Activated T-cell treated with anti-CD3 and anti-CD28 coated beads, Interleukin-2, amount 50 U/mL, for 24 hours (primary cell): ENCODE measurements at places on chromosomes 6 and 20.

- H3K27me3 ChIP-seq = no peaks in the 10 kb centered on the region
- H3K36me3 ChIP-seq = peaks cover 50% of the 10 kb centered on the region
- no peak overlapping the region for H3K27ac ChIP-seq
- H3K4me3 ChIP-seq = no peak overlapping the region
Measured at GRCh38 chr20:10427060-10427692, 6.8 kb downstream of the MKKS start.

- H3K27me3 ChIP-seq = peaks cover 32% of the 10 kb centered on the region
- no peak overlapping the region for H3K27ac ChIP-seq
- H3K4me3 ChIP-seq = no peak overlapping the region
- no peaks in the 10 kb centered on the region for H3K4me1 ChIP-seq
Measured at GRCh38 chr6:131754715-131755567, 44.1 kb upstream of the CTAGE9 start.

GRCh38 chr6:142372348-142372747 is 70.5 kb downstream of the ADGRG6 start:
- no peak for DNase-seq
- H3K27me3 ChIP-seq = peaks cover 8% of the 10 kb centered on the region
- H3K4me1 ChIP-seq = no peaks in the 10 kb centered on the region
- H3K27ac ChIP-seq = no peak overlapping the region
- no peaks in the 10 kb centered on the region for H3K36me3 ChIP-seq

- DNase-seq = no peak
- H3K36me3 ChIP-seq = no peaks in the 10 kb centered on the region
- no peak overlapping the region for H3K27ac ChIP-seq
- H3K4me3 ChIP-seq = no peak overlapping the region
- no peaks in the 10 kb centered on the region for H3K4me1 ChIP-seq
- H3K27me3 ChIP-seq = no peaks in the 10 kb centered on the region
Measured at GRCh38 chr20:9093218-9093957, 24.5 kb downstream of the PLCB4 start.

- H3K27ac ChIP-seq = no peak overlapping the region
- peaks cover 18% of the 10 kb centered on the region for H3K4me1 ChIP-seq
- DNase-seq = no peak
- no peak overlapping the region for H3K4me3 ChIP-seq
- peaks cover 20% of the 10 kb centered on the region for H3K27me3 ChIP-seq
Measured at GRCh38 chr6:137264311-137265075, 45.3 kb upstream of the IFNGR1 start.

- H3K27ac ChIP-seq = no peak overlapping the region
- H3K4me3 ChIP-seq = no peak overlapping the region
- no peaks in the 10 kb centered on the region for H3K36me3 ChIP-seq
- no peak for DNase-seq
- no peaks in the 10 kb centered on the region for H3K4me1 ChIP-seq
- H3K27me3 ChIP-seq = peaks cover 14% of the 10 kb centered on the region
Measured at GRCh38 chr6:70264306-70264705, 38.6 kb downstream of the COL9A1 start.

GRCh38 chr20:63651942-63652191 is 1.4 kb downstream of the STMN3 start:
- peaks cover 18% of the 10 kb centered on the region for H3K4me1 ChIP-seq
- DNase-seq = no peak
- peak overlapping the region; percentile 70 for H3K4me3 ChIP-seq
- H3K36me3 ChIP-seq = no peaks in the 10 kb centered on the region

GRCh38 chr20:39445095-39445494 is 483.0 kb downstream of the DHX35 start:
- no peak for DNase-seq
- no peak overlapping the region for H3K4me3 ChIP-seq
- no peak overlapping the region for H3K27ac ChIP-seq
- no peaks in the 10 kb centered on the region for H3K4me1 ChIP-seq

DNA sequence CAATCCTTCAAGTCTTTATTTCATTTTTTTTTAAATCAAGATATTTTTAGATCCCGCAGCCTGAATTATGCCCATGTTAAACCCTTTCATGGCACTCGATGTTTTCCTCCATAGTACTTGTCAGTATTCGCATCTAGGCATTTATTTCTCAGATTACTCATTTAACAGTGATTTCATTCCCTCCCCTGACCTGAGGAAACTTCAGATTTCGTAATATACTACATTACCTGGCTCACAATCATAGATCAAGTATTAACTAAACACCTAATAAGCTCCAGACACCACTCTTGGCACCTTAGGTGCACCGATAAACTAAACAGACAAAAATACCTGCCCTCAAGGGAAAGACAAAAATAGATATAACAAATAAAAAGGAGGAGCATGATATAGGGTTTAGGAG is 413.2 kb upstream of the GJE1 start:
- no peak for DNase-seq
- H3K27me3 ChIP-seq = peaks cover 5% of the 10 kb centered on the region
- H3K4me1 ChIP-seq = no peaks in the 10 kb centered on the region
- no peak overlapping the region for H3K27ac ChIP-seq
